ENCODE measurements at places on chromosomes 5 and 9. TPM values are rescaled to one million over a fixed set of nuclear protein-coding genes. Genes with fewer than 3 reads are reported as not detected.

- H3K36me3 ChIP-seq = no peaks in the 10 kb centered on the region
- no peak overlapping the region for H3K4me3 ChIP-seq
- H3K27me3 ChIP-seq = no peaks in the 10 kb centered on the region
- no peaks in the 10 kb centered on the region for H3K4me1 ChIP-seq
- no peak for DNase-seq
- no peak overlapping the region for H3K27ac ChIP-seq
Measured at GRCh38 chr5:162325143-162325727, 257.7 kb downstream of the GABRG2 start.

Gene KIF4B
- 0.14 TPM for total RNA-seq

Gene TSLP
- total RNA-seq = not detected

Gene RORB
- not detected for total RNA-seq

DNA sequence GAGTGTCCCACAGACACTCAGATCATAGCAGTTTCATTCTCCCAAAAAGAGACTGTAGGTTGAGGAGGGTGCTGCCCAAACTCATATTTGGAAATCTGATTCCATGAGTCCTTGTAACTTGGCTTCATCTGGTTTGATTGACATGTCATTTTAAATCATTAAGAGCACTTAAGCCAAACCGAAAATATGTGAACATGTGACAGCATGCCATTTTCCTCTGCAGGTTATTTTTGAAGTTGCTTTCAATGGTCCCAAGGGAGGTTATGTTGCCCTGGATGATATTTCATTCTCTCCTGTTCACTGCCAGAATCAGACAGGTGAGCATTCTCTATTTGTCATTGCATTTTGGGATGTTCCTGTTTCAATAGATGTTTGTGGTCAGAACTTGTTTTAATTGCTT lies 87.6 kb downstream of the MAMDC2 start:
- no peaks in the 10 kb centered on the region for H3K36me3 ChIP-seq
- H3K4me1 ChIP-seq = no peaks in the 10 kb centered on the region
- no peak overlapping the region for H3K27ac ChIP-seq
- no peak for DNase-seq
- H3K27me3 ChIP-seq = no peaks in the 10 kb centered on the region

- no peaks in the 10 kb centered on the region for H3K27me3 ChIP-seq
- no peak overlapping the region for H3K27ac ChIP-seq
- no peak overlapping the region for H3K4me3 ChIP-seq
- no peaks in the 10 kb centered on the region for H3K36me3 ChIP-seq
- H3K4me1 ChIP-seq = no peaks in the 10 kb centered on the region
Measured at GRCh38 chr5:106269252-106269843, 1401.4 kb downstream of the EFNA5 start.

GRCh38 chr5:83375049-83375745 lies 96.3 kb upstream of the VCAN start:
- H3K27ac ChIP-seq = no peak overlapping the region
- no peak for DNase-seq
- no peaks in the 10 kb centered on the region for H3K36me3 ChIP-seq
- no peaks in the 10 kb centered on the region for H3K4me1 ChIP-seq
- no peak overlapping the region for H3K4me3 ChIP-seq
- H3K27me3 ChIP-seq = no peaks in the 10 kb centered on the region

- H3K27me3 ChIP-seq = no peaks in the 10 kb centered on the region
- no peak overlapping the region for H3K4me3 ChIP-seq
- DNase-seq = no peak
Measured at GRCh38 chr5:28914297-28914696, 1875.9 kb upstream of the CDH9 start.

DNA sequence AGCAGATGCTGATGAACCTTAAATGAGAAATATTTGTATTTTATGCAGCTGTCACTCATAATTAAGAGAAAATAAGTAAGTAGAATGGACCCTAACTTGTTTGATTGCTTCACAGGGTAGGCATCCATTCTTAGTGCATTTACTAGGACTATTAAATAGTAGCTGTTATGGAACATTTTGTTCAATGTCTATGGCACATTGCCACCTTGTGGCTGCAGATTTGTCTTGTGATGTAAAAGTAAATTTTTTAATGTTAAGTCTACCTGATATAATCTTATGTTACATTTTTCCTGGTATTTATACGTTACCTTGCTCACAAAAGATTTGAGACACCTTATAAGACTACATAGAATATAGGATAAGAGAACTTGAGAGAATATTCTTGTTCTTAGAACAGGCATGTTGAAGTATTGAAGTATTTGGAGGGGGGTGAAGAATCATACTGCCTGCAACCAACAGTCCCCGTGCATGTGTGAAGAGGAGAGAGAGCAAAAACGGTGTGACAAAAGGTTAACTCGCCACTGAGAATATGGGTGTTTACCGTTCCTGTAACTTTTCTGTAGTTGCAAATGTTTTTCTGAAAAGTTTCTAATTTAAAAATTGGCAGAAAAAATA lies 161.1 kb downstream of the MAST4 start:
- H3K27ac ChIP-seq = no peak overlapping the region
- H3K4me1 ChIP-seq = no peaks in the 10 kb centered on the region
- no peak overlapping the region for H3K4me3 ChIP-seq
- H3K27me3 ChIP-seq = no peaks in the 10 kb centered on the region

Gene FBXW11
- total RNA-seq = 46.3 TPM

GRCh38 chr5:55511010-55511409 lies 23.8 kb downstream of the PLPP1 start:
- peaks cover 31% of the 10 kb centered on the region for H3K4me1 ChIP-seq
- H3K4me3 ChIP-seq = no peak overlapping the region
- DNase-seq = no peak
- H3K36me3 ChIP-seq = no peaks in the 10 kb centered on the region

GRCh38 chr5:134007581-134008265 lies 2.9 kb upstream of the VDAC1 start:
- no peaks in the 10 kb centered on the region for H3K27me3 ChIP-seq
- no peaks in the 10 kb centered on the region for H3K36me3 ChIP-seq
- no peak overlapping the region for H3K27ac ChIP-seq
- H3K4me3 ChIP-seq = no peak overlapping the region

Gene ANKRD34B
- not detected for total RNA-seq

Gene NR5A1
- total RNA-seq = not detected

DNA sequence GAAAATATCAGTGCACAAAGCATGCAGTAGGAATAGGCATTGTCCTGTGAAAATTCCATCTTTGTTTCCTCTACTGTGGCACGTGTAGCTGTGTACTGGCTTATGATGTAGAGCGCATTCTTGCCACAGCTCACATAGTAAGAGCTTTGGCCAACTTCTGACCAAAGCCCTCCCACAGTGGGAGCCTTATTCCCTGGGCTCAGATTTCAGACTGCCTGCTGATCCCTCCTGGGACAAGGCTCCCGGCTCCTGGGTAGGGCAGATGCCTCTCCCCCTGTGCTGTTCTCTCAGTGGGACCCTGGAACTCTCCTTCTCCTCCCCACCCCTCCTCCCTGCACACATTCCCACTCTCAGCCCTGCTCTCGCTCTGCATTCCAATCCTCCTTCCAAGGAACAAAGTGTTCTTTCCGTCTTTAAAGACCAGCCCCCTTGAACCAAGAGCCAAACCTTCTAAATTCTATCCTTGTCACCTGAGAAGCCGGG lies 17.5 kb downstream of the LCP2 start:
- no peaks in the 10 kb centered on the region for H3K36me3 ChIP-seq
- H3K4me1 ChIP-seq = no peaks in the 10 kb centered on the region

DNA sequence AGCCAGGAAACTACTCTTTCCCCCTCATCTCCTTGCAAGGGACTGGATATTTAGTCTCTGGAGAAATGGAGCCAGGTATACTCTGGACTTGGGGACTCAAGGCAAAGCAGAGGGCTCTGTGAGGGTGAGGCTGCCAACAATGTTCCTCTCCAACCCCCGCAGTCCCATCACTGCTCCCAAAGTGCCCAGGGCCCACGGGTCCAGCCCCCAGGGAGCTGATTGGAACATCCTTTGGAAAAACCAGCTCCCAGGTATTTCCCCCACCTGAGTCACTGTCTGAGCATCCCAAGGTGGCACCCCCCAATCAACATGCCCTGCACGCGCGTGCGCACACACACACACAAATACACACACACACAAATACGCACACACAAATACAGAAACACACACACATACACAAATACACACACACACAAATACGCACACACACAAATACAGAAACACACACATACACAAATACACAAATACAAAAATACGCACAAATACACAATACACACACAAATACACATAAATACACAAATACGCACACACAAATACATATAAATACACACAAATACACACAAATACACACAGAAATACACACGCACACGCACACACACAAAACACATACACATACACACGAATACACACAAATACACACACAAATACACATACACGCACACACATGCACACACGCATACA lies 137.4 kb downstream of the DAB2IP start:
- H3K27me3 ChIP-seq = no peaks in the 10 kb centered on the region
- no peaks in the 10 kb centered on the region for H3K36me3 ChIP-seq
- H3K27ac ChIP-seq = no peak overlapping the region
- H3K4me1 ChIP-seq = no peaks in the 10 kb centered on the region
- no peak for DNase-seq

DNA sequence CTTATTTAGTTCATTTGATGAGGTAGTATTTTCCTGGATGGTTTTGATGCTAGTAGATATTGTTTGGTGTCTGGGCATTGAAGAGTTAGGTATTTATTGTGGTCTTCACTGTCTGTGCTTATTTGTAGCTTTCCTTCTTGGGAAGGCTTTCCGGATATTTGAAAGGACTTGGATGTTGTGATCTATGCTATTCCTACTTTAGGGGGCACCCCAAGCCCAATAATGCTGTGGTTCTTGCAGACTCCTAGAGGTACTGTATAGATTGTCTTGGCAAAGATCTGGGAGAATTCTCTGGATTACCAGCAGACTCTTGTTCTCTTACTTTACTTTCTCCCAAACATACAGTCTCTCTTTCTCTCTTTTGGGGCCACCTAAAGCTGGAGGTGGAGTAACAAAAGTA lies 315.7 kb downstream of the MAT2B start:
- no peaks in the 10 kb centered on the region for H3K4me1 ChIP-seq
- H3K36me3 ChIP-seq = no peaks in the 10 kb centered on the region
- H3K27ac ChIP-seq = no peak overlapping the region
- no peaks in the 10 kb centered on the region for H3K27me3 ChIP-seq

Gene HSPA4
- total RNA-seq = 237 TPM

Gene TMEM174
- not detected for total RNA-seq

Gene RLN2
- total RNA-seq = 1.9 TPM

Gene LCN15
- total RNA-seq = not detected

GRCh38 chr5:111163000-111163399 lies 61.2 kb upstream of the CAMK4 start:
- no peaks in the 10 kb centered on the region for H3K4me1 ChIP-seq
- no peak overlapping the region for H3K4me3 ChIP-seq
- no peaks in the 10 kb centered on the region for H3K36me3 ChIP-seq
- DNase-seq = no peak

DNA sequence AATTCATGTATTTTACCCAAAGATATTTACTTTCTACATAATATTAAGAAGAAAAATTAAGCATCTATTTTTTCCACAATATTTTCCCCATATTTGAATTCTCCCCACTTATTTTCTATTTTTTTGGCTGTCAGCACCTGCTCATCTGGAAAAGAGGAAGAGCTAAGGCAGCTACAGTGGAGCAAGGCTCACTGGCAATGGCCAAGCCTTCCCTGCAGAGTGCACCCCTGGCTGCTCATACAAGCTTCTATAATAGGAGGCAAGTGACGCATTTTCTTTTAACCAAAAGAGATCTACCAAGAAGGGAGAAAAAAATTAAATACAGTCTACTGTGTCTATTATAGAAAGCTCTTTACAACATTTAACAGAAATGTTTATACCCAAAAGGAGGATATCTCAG lies 72.5 kb downstream of the AUH start:
- H3K4me1 ChIP-seq = no peaks in the 10 kb centered on the region
- no peaks in the 10 kb centered on the region for H3K36me3 ChIP-seq
- no peak overlapping the region for H3K27ac ChIP-seq
- no peak for DNase-seq

GRCh38 chr9:16915126-16915831 lies 44.8 kb upstream of the BNC2 start:
- no peaks in the 10 kb centered on the region for H3K4me1 ChIP-seq
- DNase-seq = no peak
- no peak overlapping the region for H3K27ac ChIP-seq
- H3K36me3 ChIP-seq = no peaks in the 10 kb centered on the region
- H3K4me3 ChIP-seq = no peak overlapping the region

- no peak overlapping the region for H3K27ac ChIP-seq
- H3K4me3 ChIP-seq = no peak overlapping the region
- H3K4me1 ChIP-seq = no peaks in the 10 kb centered on the region
Measured at GRCh38 chr9:101668421-101668820, 70.0 kb downstream of the GRIN3A start.

- H3K27me3 ChIP-seq = no peaks in the 10 kb centered on the region
- H3K36me3 ChIP-seq = no peaks in the 10 kb centered on the region
- no peak overlapping the region for H3K4me3 ChIP-seq
- H3K4me1 ChIP-seq = no peaks in the 10 kb centered on the region
- DNase-seq = no peak
- H3K27ac ChIP-seq = no peak overlapping the region
Measured at GRCh38 chr9:77587851-77588250, 60.3 kb downstream of the GNA14 start.

Gene OR13C2
- not detected for total RNA-seq

DNA sequence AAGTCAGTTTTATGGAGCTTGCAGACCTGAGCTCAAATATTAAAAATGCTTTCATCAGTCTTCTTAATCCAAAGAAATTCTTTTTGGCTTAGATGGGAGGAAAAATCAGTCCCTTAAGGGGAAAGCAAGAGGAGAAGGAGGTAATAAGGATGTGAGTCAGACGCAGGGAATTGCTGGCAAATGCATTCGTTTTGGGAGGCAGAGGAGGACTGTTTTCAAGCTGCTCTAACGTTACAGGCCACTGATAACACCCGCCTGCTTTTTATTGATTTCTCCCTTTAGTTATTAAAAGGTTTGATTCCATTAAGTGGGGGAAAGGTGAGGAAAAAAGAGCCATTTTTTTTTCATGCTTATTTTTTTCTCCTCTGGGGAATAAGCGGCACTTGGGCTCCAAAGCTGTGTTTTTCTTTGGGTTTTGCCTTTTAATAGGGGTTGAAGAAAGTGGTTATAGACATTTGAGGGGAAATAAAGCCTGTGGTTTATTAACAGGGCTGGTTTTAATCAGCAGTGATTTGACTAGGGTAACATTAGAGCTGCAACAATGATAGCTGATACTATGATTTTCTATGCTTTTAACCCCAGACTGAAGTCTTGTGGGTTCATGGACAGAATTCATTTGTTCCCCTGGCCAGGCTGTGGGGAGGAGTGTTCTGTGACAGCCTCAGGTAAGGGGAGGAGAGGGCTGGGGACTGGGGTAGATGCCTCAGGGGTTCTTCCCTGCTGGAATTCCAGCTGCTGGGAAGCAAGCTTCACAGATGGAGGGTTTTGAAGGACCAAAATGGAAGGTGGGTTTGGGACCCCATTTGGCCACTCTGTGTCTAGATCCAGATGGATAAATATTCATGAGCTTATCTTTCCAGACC lies 225.2 kb downstream of the GAS1 start:
- no peak overlapping the region for H3K27ac ChIP-seq
- no peak for DNase-seq
- H3K27me3 ChIP-seq = no peaks in the 10 kb centered on the region
- no peak overlapping the region for H3K4me3 ChIP-seq

Measured in Caco-2 (cell line).